ENCODE measurements at places on chromosomes 16 and 17. TPM values are rescaled to one million over a fixed set of nuclear protein-coding genes. Genes with fewer than 3 reads are reported as not detected.

TSNAXIP1 gene
- 0.99 TPM for total RNA-seq

TLCD2 gene
- total RNA-seq = 3.6 TPM

TP53TG3B gene
- not detected for total RNA-seq

DBNDD1 gene
- 3.4 TPM for total RNA-seq

HBA2 gene
- total RNA-seq = not detected

ATP2C2 gene
- total RNA-seq = 0.06 TPM

GDPD3 gene
- 0.99 TPM for total RNA-seq

MSI2 gene
- total RNA-seq = 14.3 TPM

SLC12A3 gene
- not detected for total RNA-seq

SLC5A11 gene
- total RNA-seq = not detected

CKLF gene
- total RNA-seq = 49.4 TPM

LLGL2 gene
- total RNA-seq = 0.44 TPM

TTLL6 gene
- total RNA-seq = 0.06 TPM

KRTAP4-1 gene
- not detected for total RNA-seq

ZNF423 gene
- total RNA-seq = 5.9 TPM

SLC35G3 gene
- not detected for total RNA-seq

GP1BA gene
- total RNA-seq = not detected

C17orf113 gene
- total RNA-seq = 0.26 TPM

METRNL gene
- total RNA-seq = 73.6 TPM

CFAP97D1 gene
- total RNA-seq = under 0.01 TPM

PIP4K2B gene
- 57.6 TPM for total RNA-seq
